ENCODE measurements at places on chromosomes 11 and 22.

- no peak for DNase-seq
Observed at GRCh38 chr22:48366056-48366455, 1461.6 kb downstream of the BRD1 start.

DNA sequence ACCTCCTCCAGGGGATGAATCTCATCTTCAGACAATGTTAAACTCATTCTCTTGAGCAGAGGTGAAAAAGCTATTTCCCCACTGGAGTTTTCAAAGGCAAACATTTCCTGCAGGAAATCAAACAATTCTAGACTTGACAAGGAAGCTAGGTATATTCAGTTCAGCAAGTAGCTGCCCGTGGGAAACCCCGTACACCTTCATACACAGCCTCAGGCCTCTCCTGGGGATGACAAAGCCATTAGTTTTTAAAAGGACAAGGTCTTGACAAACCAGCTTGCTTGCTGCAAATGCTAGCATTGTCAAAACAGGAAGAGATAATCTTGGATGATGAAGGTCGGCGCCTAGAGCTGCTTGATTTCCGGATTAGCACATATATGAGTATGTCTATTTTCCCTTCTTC lies 1630.8 kb upstream of the TENM4 start:
- DNase-seq = no peak

DNA sequence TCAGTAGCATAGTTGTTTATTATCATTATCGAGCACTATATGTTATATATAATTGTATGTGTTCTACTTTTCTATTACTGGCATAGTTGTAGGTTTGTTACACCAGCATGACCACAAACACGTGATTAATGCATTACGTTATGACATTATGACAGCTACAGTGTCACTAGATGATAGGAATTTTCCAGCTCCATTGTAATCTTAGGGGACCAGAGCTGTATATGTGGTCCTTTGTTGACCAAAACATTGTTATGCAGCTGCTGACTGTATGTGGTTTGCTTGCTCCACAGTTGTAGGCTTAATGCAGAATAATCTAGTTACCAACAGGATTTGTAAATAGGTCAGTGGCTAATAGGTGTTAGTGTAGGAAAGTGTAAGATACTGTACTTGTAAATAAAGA lies 66.1 kb downstream of the HSD17B12 start:
- no peak for DNase-seq

GRCh38 chr11:16252373-16252772 lies 104.0 kb downstream of the SOX6 start:
- DNase-seq = no peak

DNA sequence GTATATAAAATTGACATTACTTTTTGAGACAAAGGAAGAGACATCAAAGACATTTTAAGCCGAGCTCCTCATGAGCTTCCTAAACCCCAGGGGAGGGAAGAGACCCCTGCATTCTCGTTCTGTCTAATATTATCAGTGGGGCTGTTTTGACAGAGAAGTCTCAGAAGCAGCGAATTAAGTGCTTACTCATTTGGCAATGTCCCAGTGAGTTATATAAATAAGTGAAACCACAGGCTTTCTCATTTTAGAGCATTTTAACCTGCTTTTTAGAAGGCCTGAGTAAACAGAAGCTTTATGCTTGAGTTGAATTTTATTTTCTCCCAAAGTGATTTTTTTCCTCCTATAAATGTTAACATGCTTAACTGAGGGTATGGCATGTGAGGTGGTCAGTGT lies 23.2 kb upstream of the C1QTNF4 start:
- DNase-seq = no peak

GRCh38 chr11:1389103-1389931 lies 417 bp upstream of the BRSK2 start:
- DNase-seq = peak; percentile 94

DNA sequence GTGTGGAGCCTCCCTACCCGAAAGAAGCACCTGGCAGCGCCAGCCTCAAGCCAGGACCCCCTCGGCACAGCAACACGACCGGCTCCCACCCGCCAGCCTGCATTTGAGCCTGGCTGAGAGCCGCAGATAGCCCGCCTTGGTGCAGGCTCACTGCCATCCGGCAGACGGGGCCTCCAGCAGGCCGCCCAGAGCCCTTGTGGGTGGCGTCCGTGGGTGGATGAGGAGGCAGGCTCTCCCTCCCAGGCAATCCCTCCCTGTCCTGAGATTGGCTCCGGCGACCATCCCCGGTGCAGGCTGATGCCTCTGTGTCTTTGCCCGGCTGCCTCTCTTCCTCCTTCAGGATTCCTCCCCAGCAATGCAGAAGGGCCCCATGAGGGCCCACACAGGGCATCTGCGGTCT lies 1527.9 kb downstream of the BRD1 start:
- DNase-seq = no peak

- no peak for DNase-seq
Observed at GRCh38 chr22:31530823-31531195, 34.5 kb downstream of the SFI1 start.

- no peak for DNase-seq
Observed at GRCh38 chr22:36736701-36737320, 33.3 kb upstream of the CACNG2 start.

- DNase-seq = no peak
Observed at GRCh38 chr11:64023712-64024710, 11.7 kb upstream of the FLRT1 start.

GRCh38 chr11:17229481-17230152 lies 21.8 kb upstream of the PIK3C2A start:
- DNase-seq = no peak

GRCh38 chr11:32888805-32889204 lies 3.8 kb upstream of the QSER1 start:
- no peak for DNase-seq

- DNase-seq = no peak
Observed at GRCh38 chr11:35458846-35459245, 39.5 kb upstream of the SLC1A2 start.

DNA sequence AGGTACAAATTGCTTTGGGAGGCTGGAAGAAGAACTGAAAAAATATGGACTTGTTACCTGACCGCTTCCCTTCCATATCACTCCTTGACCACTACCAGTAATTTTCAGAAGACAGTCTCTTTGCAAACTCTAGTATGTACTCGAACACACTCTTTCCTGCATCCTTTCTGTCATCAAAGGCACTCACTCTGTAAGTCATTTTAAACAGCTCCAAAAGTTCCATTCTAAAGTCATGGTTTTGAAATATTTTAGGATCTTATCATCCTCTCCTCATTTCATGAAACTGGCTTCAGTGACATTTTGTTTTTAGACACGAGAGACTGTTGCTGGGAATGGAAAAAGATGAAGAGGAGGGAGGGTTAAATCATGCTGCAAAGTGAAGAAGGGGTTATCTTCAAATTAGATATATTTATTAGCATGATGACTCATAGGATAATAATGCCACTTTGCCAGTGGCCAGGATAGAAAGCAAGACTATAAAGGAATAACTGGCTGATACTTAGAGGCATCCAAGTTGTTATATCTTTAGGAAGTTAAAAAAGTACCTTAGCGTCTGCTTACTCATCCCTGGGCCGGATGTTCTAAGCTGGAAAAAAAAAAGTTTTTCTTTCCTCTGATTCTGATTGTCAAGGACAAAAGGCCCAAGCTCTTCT lies 549.3 kb downstream of the METTL15 start:
- no peak for DNase-seq

DNA sequence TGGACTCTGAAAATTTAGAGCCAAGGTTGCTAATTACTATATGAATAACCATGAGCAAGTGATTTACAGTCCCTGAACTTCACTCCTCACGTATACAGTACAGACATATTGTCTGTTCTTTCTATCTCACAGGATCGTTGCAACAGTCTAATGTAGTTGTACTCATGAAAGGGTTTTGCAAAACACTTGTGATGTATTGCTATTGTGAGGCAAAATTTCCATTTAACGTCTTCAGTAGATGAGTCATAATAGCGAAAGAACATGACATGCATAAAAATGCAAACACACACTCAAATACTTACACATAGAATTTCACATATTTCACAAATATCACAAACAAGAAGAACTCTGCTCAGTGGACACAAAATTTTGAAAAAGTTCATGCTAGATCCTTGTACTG lies 134.6 kb upstream of the TRPC6 start:
- DNase-seq = no peak

DNA sequence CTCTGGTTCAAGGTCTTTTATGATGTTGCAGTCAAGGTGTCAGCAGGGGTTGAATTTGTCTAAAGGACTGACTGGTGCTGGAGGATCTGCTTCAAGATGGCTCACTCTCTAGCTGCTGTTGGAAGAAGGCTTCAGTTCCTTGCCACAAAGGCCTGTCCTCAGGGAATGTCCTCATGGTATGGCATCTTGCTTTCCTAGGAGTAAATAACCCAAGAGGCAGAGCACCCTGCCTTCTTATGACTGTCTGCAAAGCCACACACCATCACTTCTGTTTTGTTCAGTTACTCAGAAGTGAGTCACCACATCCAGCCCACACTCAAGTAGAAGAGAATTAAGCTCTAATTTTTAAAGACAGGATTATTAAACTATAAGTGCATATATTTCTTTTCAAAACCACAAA lies 45.2 kb downstream of the PLAAT5 start:
- no peak for DNase-seq

DNA sequence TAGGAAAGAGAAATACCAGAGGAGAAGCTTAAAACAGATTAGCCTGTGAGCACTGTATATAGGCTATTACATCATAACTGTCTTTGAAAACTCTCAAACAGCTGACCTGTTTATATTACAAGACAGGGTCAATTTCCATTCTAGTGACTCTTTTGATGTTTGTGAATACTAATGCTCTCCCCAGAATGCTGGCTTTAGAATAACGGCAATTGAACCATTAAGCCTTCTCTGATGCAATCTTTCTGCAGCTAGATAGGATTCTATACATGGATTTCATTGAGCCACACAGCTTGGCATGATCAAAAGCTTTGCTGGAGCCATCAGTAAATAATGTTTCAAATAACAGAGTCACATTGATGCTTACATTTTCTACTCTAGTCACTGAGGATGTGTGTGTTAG lies 122.7 kb upstream of the FAT3 start:
- DNase-seq = no peak

DNA sequence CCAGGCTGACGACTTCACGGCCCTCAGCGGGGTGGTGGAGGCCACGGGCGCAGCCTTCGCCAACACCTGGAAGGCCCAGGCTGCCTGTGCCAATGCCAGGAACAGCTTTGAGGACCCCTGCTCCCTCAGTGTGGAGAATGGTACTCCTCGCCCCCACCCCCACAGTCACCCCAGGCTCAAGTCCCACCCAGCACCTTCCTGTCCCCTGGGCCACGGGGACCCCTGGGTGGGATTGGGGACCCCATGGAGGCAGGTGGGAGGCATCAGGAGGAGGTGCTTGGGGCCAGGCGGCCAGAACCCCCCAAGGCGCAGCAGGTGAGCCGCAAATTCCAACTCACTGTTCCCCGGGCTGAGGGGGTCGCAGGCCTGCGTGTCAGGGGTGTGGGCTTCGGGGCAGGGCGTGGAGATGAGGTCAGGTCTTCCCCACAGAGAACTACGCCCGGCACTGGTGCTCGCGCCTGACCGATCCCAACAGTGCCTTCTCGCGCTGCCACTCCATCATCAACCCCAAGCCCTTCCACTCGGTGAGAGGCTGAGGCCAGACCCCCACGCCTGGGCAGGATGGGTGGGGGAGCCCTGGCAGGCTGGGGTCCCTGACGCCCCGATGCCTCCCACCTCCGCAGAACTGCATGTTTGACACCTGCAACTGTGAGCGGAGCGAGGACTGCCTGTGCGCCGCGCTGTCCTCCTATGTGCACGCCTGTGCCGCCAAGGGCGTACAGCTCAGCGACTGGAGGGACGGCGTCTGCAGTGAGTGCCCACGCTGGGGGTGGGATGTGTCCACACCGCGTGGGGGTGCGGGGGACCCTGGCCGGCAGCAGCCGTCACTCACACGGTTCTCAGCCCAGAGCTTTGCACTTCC lies 9.4 kb downstream of the MUC5B start:
- no peak for DNase-seq

GRCh38 chr22:17366830-17367229 lies 2.4 kb upstream of the CECR2 start:
- no peak for DNase-seq

DNA sequence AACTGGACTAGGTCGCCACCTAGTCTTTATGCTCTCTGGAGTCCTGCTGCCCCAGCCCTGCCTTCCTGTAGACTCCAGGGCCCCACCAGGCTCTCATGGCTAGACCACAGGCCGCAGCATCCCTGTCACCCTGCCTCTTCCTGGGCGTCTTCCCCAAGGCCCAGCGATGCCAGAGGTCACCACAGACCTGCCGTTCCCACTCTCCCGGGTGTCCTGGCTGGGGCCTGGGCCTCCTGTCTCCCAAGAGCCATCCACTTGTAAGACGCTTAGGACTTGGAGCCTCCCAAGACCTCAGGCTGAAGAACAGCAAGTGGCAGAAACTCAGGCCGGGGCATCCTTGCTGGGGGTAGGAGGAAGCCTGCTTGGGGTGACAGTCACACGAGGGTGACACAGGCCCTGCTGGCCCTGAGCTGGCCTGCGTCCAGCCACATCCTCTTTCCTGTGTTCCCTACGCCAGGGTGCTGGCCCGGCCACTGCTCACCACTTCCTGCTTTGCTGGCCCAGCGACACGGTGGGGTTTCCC lies 2.0 kb upstream of the TCIRG1 start:
- DNase-seq = no peak

DNA sequence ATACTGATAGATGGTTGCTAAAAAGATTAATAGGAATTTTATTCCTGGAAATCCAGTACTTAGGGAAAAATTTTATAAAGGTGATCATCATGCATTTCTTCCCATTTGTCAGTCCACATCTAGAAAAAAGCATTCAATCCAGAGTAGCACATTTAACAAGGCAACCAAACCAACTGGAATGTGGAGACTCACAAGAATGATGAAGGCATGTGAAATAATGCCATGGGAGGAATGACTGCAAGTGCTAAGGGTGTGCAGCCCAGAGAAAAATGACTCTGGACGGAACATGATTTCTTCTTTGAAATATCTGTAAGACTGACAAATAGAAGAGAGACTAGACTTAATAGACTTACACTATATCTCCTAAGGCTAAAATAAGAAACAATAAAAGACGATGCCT lies 33.8 kb downstream of the BLID start:
- DNase-seq = no peak

All from stimulated activated CD4-positive, alpha-beta T cell treated with anti-CD3 and anti-CD28 coated beads, Interleukin-15, amount 100 ng/mL, for 1 hour (primary cell).